Fibroblast of mammary gland (primary cell): ENCODE measurements at places on chromosomes 6 and 20.

GRCh38 chr20:43138061-43138770 is 51.5 kb downstream of the PTPRT start:
- DNase-seq: no peak

- no peak for DNase-seq
Measured at GRCh38 chr6:44024574-44025219, 102.6 kb downstream of the MRPL14 start.

- no peak for DNase-seq
Measured at GRCh38 chr6:63864671-63865318, 229.2 kb downstream of the PHF3 start.

GRCh38 chr20:39214828-39215227 is 252.7 kb downstream of the DHX35 start:
- no peak for DNase-seq

DNA sequence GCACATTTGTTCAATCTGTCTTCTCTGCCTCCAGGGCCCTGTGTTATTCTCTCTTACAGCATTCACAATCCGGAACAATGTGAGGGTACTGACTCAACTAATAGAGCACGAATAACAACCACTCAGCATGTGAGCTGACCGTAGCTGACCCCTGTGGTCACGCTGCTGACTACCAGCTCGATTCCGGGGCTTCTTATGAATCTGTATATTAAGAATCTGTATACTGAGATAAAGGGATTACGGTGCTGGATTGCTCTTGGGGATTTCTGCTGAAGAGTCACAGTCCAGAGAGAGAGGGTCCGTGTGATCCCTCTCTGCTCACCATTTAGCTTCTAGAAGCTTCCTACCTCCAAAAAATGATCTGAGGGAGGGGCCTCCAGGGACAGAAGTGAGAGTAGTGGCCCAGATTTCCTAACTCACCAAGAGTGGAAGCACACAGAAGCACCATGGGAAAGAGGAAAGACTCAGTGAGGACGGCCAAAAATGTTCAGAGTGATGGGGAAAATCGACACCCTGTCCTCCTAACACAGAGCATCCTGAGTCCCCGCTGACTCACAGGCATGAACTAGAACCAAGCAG is 156.2 kb downstream of the THBS2 start:
- peak; percentile 98 for DNase-seq

DNA sequence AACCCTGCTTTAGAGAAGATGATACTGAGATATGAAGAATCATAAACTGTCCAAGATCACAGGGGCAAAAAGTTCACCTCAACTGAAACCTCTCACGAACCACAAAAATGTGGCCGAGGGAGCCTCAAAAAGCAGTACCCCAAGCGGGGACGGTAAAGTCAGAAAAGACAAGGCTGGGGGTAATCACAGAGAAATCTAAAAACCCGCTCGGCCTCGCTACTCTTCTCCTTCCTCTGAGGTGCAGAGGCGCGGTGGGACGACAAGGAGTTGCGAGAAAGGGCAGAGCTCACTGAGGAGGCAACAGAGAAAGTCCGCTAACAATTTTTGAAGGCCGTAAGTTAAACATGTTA is 356 bp upstream of the IRAK1BP1 start:
- no peak for DNase-seq

- no peak for DNase-seq
Measured at GRCh38 chr6:45505470-45505869, 127.7 kb upstream of the SUPT3H start.

GRCh38 chr6:149499066-149499465 is 14.3 kb upstream of the ZC3H12D start:
- DNase-seq: peak; percentile 93

DNA sequence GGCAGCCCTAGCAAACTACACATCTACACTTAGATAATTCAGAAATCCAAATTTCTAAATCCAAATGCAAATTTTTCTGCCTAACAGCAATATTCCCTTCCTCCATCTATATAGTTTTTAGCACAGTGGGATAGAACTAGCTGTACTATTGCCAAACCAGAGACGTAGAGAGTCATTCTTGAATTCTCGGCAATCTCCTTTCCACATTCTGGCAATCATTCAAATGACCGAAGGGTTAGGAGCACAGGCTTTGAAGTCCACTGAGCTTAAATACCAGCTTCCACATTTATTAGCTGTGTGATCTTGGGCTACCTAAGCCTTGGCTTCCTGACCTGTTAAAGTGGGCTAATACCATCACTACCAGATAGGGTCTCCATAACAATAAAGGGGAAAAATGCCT is 3.1 kb upstream of the RPS12 start:
- peak; percentile 83 for DNase-seq

- peak; percentile 2 for DNase-seq
Measured at GRCh38 chr6:167742719-167743303, 83.9 kb upstream of the AFDN start.

DNA sequence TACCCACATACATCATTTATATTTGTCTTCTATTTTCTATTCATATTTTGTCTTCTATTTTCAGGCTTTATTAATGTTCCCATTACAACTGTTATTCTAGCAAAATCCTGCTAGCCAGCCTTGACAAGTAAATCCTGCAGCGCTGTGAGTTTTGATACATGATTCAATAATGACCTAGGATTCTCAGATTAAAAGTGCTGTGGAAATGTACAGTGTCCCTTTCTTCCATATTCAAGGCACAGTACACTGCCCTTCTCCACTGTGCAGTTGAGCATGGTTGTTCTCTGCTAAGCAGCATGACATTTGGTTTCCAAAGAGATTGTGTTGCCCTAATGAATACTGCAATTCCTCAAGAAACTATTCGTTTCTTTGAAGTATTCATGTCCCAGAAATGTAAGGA is 5.8 kb upstream of the HEY2 start:
- DNase-seq: no peak

GRCh38 chr6:23218751-23219150 is 649.4 kb downstream of the HDGFL1 start:
- DNase-seq: no peak

GRCh38 chr6:154683756-154684523 is 49.3 kb upstream of the SCAF8 start:
- DNase-seq: peak; percentile 42

DNA sequence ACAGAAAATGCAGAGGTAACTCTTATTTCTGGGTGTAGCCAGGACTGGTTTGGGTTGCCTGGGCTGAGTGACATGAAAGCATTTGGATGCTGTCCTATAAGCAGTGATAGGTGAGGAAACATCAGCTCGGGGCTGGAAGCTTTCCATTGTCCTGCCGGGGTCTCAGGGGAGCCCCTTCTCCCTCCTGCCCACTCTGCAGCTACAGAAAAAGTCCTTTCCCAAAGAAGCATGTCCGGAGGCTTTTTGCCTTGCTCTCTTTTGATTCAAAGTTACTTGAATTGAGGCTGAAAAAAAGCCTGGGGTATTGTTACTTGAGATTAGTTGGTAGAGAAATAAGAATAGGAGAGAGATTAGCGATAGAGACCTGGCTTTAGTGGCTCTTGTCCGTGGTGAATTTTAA is 90.7 kb upstream of the ZNFX1 start:
- DNase-seq: no peak

DNA sequence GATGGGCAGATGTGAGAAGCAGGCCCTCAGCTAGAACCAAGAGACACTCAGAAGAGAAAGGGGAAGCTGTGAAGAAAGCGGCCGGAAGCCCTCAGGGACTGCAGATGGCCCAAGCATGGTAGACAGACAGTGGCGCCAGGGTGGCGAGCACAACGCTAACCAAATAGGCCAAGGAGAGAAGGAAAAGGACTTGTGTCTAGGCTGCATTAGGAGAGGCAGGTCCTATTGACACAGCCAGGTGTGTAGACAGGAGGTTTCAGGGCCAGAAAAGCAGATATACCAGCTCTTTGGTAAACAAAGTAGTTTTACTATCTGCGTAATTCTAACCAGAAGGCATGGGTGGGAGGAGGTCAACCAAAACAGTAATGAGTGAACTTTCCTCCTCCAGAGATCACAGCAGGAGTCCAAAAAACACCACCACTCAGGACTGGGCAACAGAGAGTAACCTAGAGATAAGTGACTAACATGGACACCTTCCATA is 15.8 kb upstream of the MAP7 start:
- no peak for DNase-seq

GRCh38 chr6:43088654-43089056 is 12.5 kb downstream of the PTK7 start:
- no peak for DNase-seq

- no peak for DNase-seq
Measured at GRCh38 chr20:61830991-61831390, 234.7 kb downstream of the TAF4 start.

- peak; percentile 98 for DNase-seq
Measured at GRCh38 chr6:111573892-111574797, 31.5 kb downstream of the TRAF3IP2 start.

GRCh38 chr6:234706-235372 is 57.4 kb upstream of the DUSP22 start:
- no peak for DNase-seq

DNA sequence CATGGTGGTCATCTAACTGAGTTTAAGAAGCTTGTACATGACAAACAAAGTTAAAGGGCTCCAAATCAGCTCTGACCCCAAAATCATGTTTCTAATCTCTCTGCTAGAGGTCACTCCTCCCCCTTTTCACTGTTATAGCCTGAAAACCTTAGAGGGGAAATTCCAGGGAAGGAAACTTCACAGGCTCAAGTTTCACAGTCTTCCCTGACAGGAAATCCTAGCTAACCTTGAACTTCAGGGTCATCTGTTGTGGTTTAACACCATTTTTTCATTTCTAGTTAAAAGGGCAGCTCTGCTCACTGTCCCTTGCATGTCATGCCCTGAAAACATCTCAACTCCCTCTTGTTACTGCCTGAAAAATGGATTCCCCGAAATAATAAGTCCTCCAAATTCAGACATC is 104.4 kb upstream of the BMP2 start:
- DNase-seq: no peak

DNA sequence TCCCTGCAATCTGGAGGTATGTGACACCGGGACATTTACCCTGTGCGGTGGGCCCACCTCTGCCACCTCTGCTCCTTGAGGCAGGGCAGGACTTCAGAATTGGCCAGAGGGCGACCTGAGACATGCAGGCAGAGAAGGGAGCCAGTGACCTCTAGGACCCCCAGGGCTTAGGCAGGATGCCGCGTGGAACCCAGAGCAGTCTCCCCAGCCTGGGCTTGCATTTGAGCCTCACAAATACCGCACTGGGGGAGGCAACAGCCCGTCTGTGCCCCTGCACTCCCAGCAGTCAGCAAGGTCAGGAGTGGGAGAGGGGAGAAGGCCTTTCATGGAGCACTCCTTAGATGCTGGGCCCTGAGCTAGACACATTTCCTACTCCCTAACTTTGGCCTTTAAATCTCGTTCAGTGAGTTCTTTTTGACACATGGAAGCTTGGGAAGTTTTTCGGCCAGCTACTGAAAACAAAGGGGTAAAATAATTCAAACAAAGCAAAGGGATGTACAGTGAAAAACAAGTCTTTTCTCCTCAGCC is 41.7 kb downstream of the C20orf203 start:
- no peak for DNase-seq

GRCh38 chr20:35529552-35529951 is at the start of gene C20orf173:
C20orf173 (minus strand) TSS chr20:35529652; CDS start chr20:35529373, 279 bp downstream.
- no peak for DNase-seq

DNA sequence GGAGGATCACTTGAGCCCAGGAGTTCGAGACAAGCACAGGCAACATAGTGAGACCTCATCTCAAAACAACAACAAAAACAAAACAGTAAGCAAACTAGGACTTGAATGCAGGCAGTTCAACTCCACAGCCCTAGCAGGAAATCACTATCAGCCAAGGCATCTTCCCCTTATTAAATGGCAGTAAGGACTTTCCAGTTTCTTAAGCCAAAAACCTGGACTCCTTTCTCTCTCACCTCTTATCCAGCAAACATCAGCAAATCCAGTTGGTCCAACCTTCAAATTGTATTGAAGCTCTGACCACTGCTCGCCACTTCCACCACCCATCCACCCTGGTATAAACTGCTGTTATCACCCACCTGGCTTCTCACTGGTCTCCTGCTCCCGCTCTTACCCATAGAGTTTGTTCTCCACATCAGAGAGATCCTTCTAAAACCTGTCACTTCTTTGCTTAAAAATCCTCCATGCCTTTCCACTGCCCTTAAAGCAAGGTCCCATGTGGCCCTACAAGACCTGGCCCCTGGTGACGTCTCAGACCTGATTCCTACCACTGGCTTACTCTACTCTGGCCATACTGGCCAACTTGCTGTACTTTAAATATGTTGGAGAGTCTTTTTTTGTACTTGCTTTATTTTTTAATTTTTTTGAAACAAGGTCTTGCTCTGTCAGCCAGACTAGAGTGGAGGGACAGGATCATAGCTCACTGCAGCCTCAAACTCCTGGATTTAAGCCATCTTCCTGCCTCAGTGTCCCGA is 27.6 kb downstream of the BCL2L1 start:
- DNase-seq: no peak

- no peak for DNase-seq
Measured at GRCh38 chr6:131643855-131644460, 6.9 kb downstream of the ENPP3 start.

- peak; percentile 99 for DNase-seq
Measured at GRCh38 chr20:41329435-41330342, 10.9 kb upstream of the LPIN3 start.

DNA sequence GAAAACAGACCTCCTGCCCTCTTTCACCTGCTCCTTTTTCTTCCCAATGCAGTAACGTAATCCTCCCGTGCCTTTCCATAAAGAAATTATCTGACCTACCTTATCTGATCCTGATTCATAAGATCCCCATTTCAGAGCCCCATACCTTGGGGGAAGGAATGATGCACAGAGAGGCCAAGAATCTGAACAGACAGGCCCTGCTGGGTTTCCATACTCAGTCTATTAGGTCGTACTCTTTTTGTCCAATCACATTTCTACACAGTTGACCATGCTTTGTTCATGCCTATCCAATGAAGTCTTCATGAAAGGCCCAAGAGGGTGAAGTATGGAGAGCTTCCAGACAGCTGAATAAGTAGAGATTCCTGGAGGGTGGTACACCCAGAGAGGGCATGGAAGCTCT is 25.3 kb downstream of the SRPK1 start:
- DNase-seq: no peak

DNA sequence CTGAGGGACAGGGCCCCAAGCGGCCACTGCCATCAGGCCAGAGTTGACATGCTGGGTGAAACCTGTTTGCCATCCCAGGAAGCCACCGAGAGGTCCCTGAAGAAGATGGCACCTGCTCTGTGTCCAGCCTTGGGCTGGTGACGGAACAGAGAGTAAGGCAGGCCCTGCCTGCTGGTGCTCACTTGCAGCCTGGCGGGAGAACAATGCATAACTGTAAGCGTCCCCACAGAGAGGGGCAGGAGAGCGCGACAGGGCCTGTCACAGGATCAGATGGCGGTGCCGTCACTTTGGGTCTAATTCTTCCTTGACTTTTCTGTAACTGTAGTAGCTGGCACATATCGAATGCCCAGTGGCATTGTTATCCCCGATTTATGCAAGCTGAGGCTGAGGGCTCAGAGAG is 29.0 kb upstream of the VSTM2L start:
- no peak for DNase-seq

- no peak for DNase-seq
Measured at GRCh38 chr20:51514836-51515235, 27.7 kb downstream of the NFATC2 start.

- no peak for DNase-seq
Measured at GRCh38 chr6:9439621-9440330, 975.1 kb downstream of the TFAP2A start.
